ENCODE measurements at places on chromosomes 5 and 9. TPM values are rescaled to one million over a fixed set of nuclear protein-coding genes. Genes with fewer than 3 reads are reported as not detected.

GRCh38 chr5:72702881-72703434 is 113.5 kb upstream of the TNPO1 start:
- no peaks in the 10 kb centered on the region for H3K36me3 ChIP-seq
- no peak for DNase-seq

GRCh38 chr5:154647114-154647760 is 107.9 kb upstream of the LARP1 start:
- DNase-seq, result no peak
- peaks cover 12% of the 10 kb centered on the region for H3K4me1 ChIP-seq
- H3K36me3 ChIP-seq, result no peaks in the 10 kb centered on the region

DNA sequence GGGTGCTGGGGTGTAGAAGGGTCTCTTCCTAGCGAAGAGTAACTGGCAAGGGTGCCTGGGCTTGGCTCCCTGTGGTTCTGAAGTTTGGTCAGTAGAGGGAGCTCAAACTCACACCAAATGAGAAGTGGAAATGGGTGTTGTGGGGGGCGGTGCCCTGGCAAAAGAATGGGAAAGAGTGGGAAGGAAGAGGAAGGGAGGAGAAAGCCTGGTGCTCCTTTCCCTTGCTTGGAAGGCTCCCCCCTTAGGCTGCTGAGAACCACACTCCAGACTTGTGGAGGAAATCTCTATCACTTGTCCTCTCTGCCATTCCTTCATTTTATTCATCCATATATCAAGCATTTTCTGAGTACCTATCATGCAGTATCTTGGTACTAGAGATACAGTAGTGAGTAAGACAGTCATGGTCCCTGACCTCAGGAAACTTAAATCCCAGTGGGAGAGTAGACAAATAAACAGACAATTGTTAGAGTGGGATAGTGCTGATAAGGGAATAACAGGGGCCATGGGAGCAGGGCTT is 13.0 kb downstream of the SLC4A9 start:
- no peak for DNase-seq
- no peaks in the 10 kb centered on the region for H3K4me1 ChIP-seq
- no peak overlapping the region for H3K4me3 ChIP-seq
- H3K27ac ChIP-seq, result no peak overlapping the region

DNA sequence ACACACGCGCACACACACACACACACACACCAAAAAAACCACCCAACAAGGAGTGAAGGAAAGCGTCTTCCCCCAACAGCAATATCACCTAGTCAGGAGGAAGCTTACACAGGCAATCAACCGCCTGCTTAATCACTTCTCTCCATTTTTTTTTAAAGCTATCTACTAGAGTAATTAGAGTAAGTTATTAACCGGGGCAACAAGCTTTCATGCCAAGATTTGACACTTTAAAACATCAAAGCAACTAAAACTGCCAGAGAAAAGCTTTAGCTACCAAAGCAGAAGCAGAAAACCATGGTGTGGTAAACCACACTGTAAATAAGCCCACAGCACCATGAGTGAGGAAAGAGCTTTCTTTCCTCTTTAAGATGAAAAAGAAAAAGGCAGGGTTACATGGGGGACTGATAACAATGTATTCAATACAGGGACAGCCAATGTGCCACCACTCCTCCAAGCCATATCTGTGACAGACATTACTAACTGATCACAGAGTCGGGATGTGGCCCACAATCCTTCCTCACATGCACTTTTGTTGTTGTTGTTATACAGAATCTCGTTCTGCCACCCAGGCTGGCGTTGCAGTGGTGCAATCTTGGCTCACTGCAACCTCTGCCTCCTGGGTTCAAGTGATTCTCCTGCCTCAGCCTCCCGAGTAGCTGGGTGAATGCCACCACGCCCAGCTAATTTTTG is 282.1 kb downstream of the CRB2 start:
- peak overlapping the region; percentile 28 for H3K4me3 ChIP-seq
- peak; percentile 65 for DNase-seq
- H3K4me1 ChIP-seq, result peaks cover 10% of the 10 kb centered on the region
- no peak overlapping the region for H3K27ac ChIP-seq

Gene C5orf58
- not detected for total RNA-seq

GRCh38 chr5:160398806-160399205 is 1.0 kb downstream of the FAM200C start:
- peaks cover 8% of the 10 kb centered on the region for H3K36me3 ChIP-seq
- no peak overlapping the region for H3K27ac ChIP-seq
- H3K27me3 ChIP-seq, result no peaks in the 10 kb centered on the region
- H3K4me1 ChIP-seq, result peaks cover 8% of the 10 kb centered on the region
- no peak for DNase-seq
- H3K4me3 ChIP-seq, result no peak overlapping the region

GRCh38 chr9:93054758-93055704 is 3.5 kb upstream of the SUSD3 start:
- peaks cover 53% of the 10 kb centered on the region for H3K4me1 ChIP-seq
- no peak overlapping the region for H3K27ac ChIP-seq
- no peaks in the 10 kb centered on the region for H3K36me3 ChIP-seq
- H3K27me3 ChIP-seq, result no peaks in the 10 kb centered on the region
- DNase-seq, result no peak
- H3K4me3 ChIP-seq, result no peak overlapping the region

- H3K27ac ChIP-seq, result no peak overlapping the region
- no peaks in the 10 kb centered on the region for H3K27me3 ChIP-seq
- no peak for DNase-seq
- no peak overlapping the region for H3K4me3 ChIP-seq
These were observed 45.5 kb upstream of the CDC42SE2 start for GRCh38 chr5:131218392-131218791.

GRCh38 chr5:45385321-45386058 is 310.7 kb downstream of the HCN1 start:
- no peak for DNase-seq
- H3K4me3 ChIP-seq, result no peak overlapping the region
- H3K27ac ChIP-seq, result no peak overlapping the region
- H3K36me3 ChIP-seq, result no peaks in the 10 kb centered on the region
- no peaks in the 10 kb centered on the region for H3K4me1 ChIP-seq

DNA sequence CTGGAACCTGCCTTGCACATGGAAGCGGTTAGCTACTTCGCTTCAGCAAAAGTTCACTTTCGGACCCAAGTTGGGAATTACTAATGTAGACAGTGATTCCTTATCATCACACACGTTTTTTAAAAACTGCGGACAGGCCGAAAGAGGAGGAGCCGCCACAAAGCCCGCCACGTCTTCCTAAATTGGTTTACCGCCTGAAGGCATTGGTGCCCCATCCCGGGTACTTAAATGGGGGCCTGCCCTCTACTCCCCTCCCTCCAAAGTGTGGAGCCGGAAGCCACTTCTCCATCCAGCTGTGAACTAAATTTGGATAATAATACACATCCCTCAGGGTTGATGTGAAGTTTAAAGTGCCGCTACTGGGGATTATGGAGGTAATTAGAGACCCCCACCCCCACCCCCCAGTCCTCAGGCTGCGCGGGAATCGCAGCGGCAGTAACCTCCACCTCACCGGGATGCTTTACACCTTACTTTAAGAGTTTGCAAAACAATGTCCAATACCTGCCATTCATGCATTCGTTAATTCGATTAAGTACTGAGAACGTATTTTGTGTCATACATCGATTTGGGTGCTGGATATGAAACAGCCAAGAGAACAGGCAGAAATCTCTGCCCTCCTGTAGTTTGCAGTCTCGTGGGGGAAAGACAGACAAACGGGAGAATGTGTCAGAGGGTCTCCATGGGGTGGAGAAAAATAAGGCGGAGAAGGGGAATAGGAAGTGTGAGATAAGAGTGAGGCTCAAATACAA is 937 bp upstream of the MACROH2A1 start:
- peak overlapping the region; percentile 74 for H3K27ac ChIP-seq
- no peaks in the 10 kb centered on the region for H3K27me3 ChIP-seq
- peaks cover 4% of the 10 kb centered on the region for H3K36me3 ChIP-seq
- H3K4me1 ChIP-seq, result peaks cover 31% of the 10 kb centered on the region

Gene ZNF300
- total RNA-seq, result 7.7 TPM

Gene ACTBL2
- total RNA-seq, result not detected

DNA sequence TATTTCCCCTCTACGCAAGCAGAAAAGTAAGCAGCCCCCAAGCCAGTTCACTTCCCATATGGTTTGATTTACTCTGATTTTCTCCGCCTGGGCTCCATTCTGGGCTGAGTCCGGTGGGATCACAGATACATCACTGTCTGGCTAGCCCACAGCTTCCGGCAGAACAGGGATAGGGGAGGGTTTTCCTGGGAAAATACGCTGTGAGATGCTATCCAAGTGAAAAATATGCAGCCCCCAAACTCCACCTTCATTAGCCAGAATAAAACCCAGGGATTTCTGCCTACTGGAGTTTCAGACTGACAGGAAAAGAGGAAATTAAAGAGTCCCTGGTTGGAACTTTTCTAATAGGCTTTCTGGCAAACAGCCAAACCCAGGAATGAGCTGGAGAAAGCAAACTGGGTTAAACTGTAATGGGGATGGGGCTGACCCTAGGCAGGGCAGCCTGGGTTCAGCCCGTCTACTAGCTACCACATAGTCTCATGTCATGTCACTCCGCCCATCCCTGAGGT is 16.9 kb upstream of the NIPAL4 start:
- DNase-seq, result no peak
- H3K4me3 ChIP-seq, result no peak overlapping the region
- no peaks in the 10 kb centered on the region for H3K4me1 ChIP-seq
- H3K27me3 ChIP-seq, result no peaks in the 10 kb centered on the region
- H3K27ac ChIP-seq, result no peak overlapping the region

- no peaks in the 10 kb centered on the region for H3K4me1 ChIP-seq
- no peak overlapping the region for H3K4me3 ChIP-seq
- H3K27me3 ChIP-seq, result no peaks in the 10 kb centered on the region
- no peak overlapping the region for H3K27ac ChIP-seq
These were observed 280.2 kb downstream of the SPOCK1 start for GRCh38 chr5:137218896-137219295.

DNA sequence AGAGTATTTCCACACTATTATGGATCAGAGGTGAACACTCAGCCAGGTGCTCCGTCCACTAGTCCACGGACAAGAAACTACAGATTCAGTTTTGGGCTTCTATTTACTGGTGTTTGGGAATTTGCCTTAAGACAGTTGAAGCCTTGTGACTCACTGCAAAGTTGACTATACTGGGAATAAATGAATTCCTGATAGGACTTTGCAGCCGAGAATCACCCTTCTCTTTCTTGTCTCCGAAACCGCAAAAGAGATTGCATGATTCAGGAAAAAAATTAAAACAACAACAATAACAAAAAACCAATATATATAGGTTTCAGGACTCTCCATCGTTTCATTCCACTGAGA is 716 bp downstream of the TMEM171 start:
- H3K4me3 ChIP-seq, result no peak overlapping the region
- H3K27ac ChIP-seq, result no peak overlapping the region
- H3K27me3 ChIP-seq, result peaks cover 73% of the 10 kb centered on the region
- no peaks in the 10 kb centered on the region for H3K4me1 ChIP-seq

DNA sequence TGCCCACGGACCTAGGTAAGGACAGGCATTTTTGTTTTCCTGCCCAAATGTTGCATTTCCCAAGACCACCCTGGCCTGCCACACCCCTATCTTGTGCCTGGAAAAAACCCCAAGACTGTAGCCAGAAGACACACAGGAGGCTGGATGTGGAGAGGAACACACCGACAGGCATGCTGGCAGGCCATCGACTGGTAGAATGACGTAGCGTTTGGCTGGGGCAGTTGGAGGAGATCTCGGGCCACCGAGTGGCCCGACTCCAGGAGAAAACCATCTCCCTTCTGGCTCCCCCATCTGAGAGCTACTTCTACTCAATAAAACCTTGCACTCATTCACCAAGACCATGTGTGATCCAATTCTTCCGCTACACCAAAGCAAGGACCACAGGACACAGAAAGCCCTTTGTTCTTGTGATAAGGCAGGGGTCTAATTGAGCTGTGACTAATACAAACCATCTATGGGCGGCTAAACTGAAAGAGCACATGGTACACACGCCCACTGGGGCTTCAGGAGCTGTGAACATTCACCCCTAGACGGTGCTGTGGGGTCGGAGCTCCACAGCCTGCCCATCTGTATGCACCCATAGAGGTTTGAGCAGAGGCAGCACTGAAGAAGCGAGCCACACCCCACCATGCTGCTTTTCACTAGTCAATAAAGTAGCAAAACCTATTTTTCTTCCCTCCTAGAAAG is 38.9 kb upstream of the N4BP3 start:
- H3K4me1 ChIP-seq, result peaks cover 21% of the 10 kb centered on the region
- H3K27ac ChIP-seq, result no peak overlapping the region
- no peaks in the 10 kb centered on the region for H3K36me3 ChIP-seq
- H3K27me3 ChIP-seq, result peaks cover 8% of the 10 kb centered on the region

- no peak for DNase-seq
- H3K4me1 ChIP-seq, result peaks cover 14% of the 10 kb centered on the region
- peaks cover 15% of the 10 kb centered on the region for H3K36me3 ChIP-seq
- peak overlapping the region; percentile 60 for H3K4me3 ChIP-seq
- peak overlapping the region; percentile 79 for H3K27ac ChIP-seq
- H3K27me3 ChIP-seq, result no peaks in the 10 kb centered on the region
These were observed 721 bp upstream of the MAML1 start for GRCh38 chr5:179731791-179732411.

DNA sequence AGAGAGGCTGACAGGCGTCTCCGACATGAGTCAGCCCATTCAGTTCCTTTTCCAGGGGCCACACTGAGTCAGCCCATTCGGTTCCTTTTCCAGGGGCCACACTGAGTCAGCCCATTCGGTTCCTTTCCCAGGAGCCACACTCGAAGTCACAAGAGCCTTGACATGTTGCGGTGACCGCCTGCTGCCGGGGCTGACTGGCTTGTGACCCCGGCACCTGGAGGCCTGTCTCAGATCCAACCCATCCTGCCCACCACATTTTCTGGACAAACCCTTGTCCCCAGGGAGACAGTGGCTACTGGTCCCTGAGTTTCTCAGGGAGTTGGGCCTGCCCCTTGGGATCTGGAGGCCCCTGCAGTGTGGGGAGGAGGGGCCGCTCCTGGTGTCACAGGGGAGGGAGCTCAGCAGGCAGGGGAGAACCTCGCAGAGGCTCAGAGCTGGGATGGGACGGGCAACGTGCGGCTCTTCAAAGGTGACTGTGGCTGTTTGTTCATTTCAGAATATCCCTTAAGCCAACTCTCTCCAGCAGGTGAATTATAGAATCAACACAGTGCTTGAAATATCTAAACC is 40.5 kb upstream of the LPCAT1 start:
- no peak overlapping the region for H3K4me3 ChIP-seq
- DNase-seq, result no peak
- H3K27me3 ChIP-seq, result no peaks in the 10 kb centered on the region
- H3K27ac ChIP-seq, result no peak overlapping the region

- H3K27me3 ChIP-seq, result no peaks in the 10 kb centered on the region
- H3K36me3 ChIP-seq, result no peaks in the 10 kb centered on the region
- H3K4me1 ChIP-seq, result no peaks in the 10 kb centered on the region
- H3K4me3 ChIP-seq, result no peak overlapping the region
These were observed 97.2 kb downstream of the SPOCK1 start for GRCh38 chr5:137401946-137402345.

- no peak for DNase-seq
- H3K4me3 ChIP-seq, result no peak within 1 kb of the TSS
- no peaks in the 10 kb centered on the region for H3K36me3 ChIP-seq
- H3K27me3 ChIP-seq, result no peaks in the 10 kb centered on the region
- H3K27ac ChIP-seq, result no peak within 1 kb of the TSS
These were observed at the start of gene TMEM252 for GRCh38 chr9:68540712-68541535. Gene TMEM252, minus strand, starts transcription at chr9:68540883. Its CDS starts 69 bp downstream, at chr9:68540814.

All from thymus (tissue), 14 donors.